ENCODE measurements at places on chromosomes 2 and 18.

DNA sequence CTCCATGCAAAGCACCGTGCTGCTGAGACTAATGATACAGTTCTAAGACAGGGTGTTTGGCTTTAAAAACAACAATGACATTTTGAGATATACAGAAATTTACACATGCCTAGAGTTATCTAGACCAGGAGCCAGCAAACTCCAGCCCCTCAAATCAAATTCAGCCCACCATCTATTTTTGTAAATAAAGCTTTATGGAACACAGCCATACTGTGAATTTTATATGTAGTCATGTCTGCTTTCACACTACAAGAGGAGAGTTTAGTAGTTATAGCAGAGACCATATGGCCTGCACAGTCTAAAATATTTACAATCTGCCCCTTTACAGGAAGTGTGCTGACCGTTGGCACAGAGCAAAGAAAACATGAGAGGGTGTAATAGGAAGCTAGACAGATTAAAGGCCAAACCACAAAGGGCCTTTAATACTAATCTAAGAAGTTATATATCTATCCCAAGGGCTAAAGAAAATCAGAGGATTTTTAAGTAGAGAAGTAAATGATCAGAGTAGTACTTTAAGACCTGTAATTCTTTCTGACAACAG lies 39.4 kb downstream of the NBAS start:
- DNase-seq: no peak

DNA sequence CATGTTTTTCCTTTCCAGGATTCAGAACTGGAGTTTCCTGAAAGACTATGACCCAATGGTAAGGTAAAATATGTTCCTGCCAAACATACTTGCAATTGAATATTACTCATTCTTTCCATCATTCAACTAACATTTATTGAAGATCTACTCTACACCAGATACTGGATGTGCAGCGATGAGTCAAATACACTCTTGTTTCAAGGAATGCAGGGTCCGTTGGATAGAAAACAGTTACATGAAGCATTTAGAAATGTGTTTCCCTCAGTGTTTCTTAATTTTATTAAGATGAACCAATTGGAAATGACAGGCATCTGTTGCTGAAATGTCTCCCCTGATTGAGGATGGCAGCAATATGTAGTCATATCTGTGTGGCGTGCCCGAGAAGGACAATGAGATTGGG lies 14.8 kb upstream of the SLC66A3 start:
- no peak for DNase-seq

- DNase-seq: no peak
Measured at GRCh38 chr2:168085801-168086361, 161.5 kb downstream of the STK39 start.

DNA sequence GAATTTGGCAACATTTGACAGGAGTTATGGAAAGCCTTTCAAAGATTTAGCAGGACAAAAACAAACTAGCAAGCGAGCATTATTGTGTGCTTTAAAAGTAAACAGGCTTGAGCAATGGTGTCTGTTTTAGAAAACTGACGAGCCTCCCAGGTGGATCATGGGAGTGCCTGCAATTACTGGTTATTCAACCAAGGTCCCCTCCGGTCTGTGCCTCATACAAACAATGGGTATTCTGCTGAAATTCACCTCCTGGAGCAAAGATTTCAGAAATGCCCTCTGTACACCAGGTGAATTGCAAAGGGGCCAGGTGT lies 22.4 kb downstream of the RTP5 start:
- no peak for DNase-seq
